H9 (cell line): ENCODE measurements at places on chromosomes 3 and 15. TPM values are rescaled to one million over a fixed set of nuclear protein-coding genes. Genes with fewer than 3 reads are reported as not detected.

LRRC31 gene
- not detected in 2 replicates for total RNA-seq

GXYLT2 gene
- total RNA-seq = 2.0 and 2.6 TPM in 2 replicates

GOLGA8T gene
- total RNA-seq = 0.53 TPM in 1 of 2 replicates, not detected in the other

RBP2 gene
- not detected in 2 replicates for total RNA-seq

CACNA2D3 gene
- total RNA-seq = 3.0 and 3.2 TPM in 2 replicates

ADCY5 gene
- total RNA-seq = 5.0 and 6.1 TPM in 2 replicates

- no peak for DNase-seq
These were observed 92.3 kb upstream of the P2RY1 start for GRCh38 chr3:152742368-152743347.

DNA sequence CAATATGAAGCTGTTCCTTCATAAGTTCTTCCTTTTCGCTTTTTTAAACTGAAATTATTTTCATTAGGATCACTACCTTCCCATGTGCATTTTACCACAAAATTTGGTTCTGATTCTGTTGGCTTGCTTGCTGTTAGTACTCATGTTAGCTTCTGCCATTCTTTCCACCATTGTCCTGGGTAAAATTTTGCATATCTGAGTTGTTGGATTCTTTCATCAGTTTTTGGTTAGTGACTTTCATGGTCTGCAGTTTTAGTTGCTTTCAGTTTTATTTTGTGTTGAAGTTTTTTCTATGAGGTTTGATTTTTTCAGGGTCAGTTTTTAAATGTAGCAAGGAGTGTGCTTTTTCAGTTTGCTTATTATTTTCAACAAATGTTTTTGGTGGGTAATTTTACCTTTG lies 71.9 kb downstream of the SMAD3 start:
- DNase-seq = no peak

DNA sequence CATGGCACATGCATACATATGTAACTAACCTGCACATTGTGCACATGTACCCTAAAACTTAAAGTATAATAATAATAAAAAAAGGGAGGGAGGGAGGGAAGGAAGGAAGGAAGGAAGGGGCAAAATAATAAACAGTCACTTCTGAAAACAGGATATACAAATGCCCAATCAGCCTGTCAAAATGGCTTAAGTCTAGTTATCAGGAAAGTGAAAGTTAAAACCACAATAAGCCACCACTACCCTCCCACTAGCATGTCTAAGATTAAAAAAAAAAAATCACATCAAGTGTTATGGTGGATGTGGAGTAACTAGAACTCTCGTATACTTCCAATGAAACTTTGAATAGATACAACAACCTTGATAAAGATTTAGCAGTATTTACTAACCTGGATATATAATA lies 145.6 kb upstream of the GMNC start:
- no peak for DNase-seq

DNA sequence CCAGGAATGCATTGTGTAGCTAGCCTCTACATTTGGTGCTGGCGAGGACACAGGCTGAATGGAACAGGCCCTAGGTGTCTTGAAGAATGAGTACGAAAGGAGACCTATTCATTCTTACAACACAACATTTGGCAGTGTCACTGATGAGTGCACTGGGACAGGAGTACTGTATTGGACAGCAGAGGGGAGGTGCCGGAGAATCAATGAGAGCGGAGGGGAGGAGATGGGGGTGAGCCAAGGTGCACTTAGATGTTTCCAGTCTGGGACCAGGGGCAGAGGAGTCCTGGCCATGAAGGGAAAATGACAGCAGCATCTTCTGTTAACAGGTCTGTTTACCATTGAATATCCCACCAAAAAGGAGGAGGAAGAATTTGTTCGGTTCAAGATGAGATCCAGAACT lies 53.2 kb downstream of the C3orf20 start:
- DNase-seq = no peak

GRCh38 chr3:41608347-41608746 lies 353.6 kb downstream of the ULK4 start:
- no peak for DNase-seq

- peak; percentile 93 for DNase-seq
These were observed at the start of gene DHX36 for GRCh38 chr3:154323891-154324738. DHX36 (minus strand) TSS chr3:154324487; CDS start chr3:154324416, 71 bp downstream.

GRCh38 chr15:56076640-56077039 lies 83.2 kb upstream of the NEDD4 start:
- no peak for DNase-seq

DNA sequence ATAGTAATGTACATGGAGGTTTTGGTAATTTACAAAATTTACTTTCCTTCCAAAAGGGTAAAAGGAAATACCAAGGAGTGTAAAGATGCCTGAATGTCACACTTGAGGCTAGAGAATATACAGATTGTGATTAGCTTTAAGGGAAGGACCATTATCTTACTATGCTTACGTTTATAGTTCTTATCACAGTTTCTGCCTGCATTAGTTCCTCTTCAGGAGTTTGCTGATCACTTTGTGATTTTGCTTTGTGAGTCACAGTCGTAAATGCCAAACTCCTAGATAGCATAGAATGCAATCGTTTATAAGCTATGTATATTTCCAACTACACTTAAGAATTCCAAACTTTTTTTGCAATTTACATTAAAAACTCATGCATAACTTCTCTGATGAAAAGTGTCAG lies 1034.6 kb downstream of the DIPK2A start:
- DNase-seq = no peak

DNA sequence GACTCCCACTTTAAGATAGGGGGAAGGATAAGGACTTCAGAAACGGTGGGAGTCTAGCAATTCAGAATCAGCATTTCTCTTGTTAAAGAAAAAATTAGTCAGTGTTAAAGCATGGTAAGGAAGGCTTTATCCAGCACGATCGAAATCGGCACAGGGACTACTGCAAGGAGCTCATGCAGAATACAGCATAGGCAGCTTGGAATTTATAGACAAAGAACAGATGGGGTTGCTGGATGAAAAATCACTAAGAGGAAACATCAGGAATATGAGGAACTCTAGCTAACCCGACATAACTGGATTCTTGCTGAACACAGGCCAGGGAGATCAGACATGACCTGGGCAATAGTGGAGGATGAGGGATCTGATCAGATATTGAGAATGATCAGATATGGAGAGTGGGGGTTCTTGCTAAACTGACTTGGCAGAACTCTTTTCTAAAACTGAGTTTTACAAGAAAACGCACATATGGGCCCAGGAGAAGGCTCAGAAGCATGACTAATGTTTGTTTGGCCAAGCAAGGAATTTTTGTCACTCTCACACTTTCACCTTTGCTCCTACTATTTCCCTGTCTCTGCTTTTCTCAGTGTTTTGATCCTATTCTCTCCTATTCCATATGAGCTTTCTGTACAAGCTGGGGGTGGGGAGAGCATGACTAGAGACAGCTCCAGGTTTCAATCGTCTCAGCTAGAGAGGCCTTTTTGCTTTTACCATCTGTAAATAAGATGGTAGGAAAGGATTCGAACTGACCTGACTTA lies 3.9 kb upstream of the PLCH1 start:
- no peak for DNase-seq

GRCh38 chr15:85047271-85047948 lies 65.8 kb downstream of the PDE8A start:
- DNase-seq = no peak

DNA sequence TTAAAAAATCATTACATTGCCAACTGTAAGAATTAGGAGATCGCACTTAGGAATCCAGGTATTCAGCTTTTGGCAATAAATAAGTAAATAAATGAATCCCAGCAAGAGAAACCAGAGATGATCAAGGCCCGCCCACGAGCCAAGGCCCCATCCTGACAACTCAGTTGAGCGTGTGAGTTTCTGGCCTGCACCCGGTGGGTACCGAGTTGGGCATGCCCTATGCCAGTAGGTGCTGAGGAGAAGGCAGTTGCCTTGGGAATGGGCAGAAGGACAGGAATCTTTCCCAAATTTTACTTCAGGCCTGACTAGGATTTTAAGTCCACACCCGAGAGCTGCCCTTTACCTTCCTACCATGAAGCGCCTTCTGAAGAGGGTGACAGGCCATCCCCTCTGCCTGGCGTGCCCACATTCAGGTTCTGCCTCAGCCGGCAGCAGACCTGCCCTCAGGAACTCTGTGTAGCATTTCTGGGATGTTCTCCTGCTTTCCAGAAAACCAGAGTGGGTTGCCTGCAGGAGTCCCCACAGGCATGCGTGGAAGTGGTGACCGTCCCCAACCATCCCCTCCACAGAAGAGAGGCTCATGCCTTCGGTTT lies 99.3 kb upstream of the ALDH1A3 start:
- no peak for DNase-seq

- DNase-seq = no peak
These were observed 279.9 kb downstream of the ZBBX start for GRCh38 chr3:167100200-167100599.

DNA sequence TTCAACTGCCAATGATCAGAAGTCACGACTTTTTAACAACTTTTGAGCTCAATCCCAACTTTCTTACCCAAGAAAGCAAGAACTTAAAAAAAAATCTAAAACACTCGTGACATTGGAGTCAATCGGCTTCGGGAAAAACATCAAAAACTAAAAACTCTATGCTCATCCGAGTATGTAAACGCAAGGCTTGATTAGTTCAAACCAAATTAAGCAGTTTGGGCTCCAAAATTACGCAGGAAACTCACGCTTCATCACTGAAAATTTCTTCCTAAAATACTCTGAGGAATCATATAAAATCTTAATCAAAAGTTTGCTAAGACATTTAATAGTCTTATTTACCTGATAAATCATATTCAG lies 1.6 kb downstream of the TRA2B start:
- no peak for DNase-seq

DNA sequence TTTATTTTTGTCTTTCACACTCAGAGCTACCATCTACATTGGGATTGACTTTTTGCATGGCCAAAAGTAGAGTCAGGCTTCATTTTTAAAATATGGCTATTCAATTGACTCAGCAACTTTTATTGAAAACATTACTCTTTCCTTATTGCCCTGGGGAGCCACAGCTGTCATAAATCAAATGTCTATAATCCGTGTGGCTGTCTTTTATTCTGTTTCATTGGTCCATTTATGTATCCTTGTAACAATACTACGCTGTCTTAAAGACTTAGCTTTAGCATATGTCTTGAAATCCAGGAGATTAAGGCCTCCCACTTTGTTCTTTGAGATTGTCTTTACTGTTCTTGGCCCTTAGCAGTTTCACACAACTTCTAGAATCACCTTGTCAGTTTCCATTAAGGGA lies 55.2 kb downstream of the CEMIP start:
- no peak for DNase-seq
